CD4-positive, alpha-beta T cell treated with Interleukin-12 subunit alpha and Interleukin-12 subunit beta, for 1 hour (primary cell): ENCODE measurements at places on chromosomes 2 and 18.

DNA sequence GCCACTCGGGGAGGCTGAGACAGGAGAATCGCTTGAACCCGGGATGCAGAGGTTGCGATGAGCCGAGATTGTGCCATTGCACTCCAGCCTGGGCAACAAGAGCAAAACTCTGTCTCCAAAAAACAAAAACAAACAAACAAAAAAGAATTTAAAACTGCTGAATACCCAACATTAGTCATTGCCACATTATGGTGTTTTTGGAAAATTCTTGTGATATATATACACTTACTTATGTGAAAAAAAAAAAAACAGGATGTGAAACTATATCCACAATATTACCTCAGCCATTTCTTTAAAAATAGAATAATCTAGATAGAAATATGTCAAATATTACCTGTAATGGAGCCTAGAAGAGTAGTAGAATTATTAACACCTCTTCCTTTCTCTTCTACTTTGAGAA lies 288.3 kb upstream of the FN1 start:
- DNase-seq = no peak

- no peak for DNase-seq
Measured at GRCh38 chr2:45184606-45185005, 175.4 kb upstream of the SIX2 start.

- no peak for DNase-seq
Measured at GRCh38 chr2:23649303-23649702, 264.3 kb downstream of the KLHL29 start.

DNA sequence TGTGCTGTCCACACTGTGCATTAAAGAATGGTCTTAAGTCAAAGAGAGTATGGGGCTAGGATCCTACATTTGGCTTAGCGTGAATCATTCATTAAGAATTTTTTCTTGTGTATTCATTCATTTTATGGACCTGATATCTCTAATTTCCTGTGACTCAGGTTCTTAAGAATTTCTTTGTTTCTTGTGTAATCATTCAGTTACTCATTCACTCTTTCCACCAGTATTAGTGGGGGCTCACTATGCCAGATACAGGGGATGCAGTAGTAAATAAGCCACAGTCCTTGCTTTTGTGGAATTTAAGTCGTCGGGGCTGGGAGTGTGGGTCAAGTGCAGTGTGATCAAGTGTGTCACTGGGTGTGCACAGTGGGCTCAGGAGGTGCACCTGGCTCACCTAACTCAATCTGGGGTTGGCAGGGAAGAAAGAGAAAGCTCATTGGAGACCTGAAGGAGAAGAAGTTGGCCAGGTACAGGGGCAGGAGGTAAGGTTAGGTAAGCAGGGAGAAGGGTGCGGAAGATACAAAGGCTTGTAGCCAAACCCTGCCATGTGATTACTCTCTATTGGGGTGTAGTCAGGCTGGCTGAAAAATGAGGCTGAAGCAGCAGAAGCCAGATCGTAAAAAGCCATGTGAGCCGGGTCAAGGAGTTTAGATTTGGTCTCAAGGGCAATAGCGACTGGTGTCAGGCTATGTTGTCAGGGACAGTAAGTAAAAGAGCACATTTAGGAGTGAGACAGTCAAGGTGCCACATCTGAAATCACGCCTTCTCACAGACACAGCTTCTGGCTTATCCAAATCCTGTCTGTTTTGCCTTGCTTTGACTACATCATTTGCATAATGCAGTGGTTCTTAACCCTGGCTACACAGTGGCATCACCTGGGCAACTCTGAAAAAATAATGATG lies 67.2 kb downstream of the KCTD1 start:
- no peak for DNase-seq

GRCh38 chr18:47893047-47893446 lies 37.4 kb downstream of the SMAD2 start:
- DNase-seq = no peak

DNA sequence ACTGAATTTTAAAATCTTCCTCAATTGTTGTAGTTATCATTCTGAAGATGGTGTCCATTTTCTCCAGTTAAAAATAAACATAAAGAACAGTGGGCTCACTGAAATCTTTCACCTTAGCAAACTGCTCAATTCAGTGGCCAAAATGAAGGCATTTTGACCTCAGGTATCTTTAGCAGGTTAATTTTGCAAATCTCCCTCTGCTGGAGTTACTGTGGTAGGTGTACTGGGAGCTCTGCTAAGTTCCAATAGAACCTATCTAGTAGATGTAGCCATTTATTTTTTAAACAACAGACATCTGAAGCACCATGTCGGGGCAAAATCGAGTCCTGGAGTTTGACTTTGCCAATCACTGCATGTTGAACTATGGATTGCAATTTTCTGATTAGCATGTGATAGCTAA lies 177.1 kb downstream of the IRS1 start:
- no peak for DNase-seq

- no peak for DNase-seq
Measured at GRCh38 chr2:149184991-149185390, 145.4 kb upstream of the LYPD6 start.

DNA sequence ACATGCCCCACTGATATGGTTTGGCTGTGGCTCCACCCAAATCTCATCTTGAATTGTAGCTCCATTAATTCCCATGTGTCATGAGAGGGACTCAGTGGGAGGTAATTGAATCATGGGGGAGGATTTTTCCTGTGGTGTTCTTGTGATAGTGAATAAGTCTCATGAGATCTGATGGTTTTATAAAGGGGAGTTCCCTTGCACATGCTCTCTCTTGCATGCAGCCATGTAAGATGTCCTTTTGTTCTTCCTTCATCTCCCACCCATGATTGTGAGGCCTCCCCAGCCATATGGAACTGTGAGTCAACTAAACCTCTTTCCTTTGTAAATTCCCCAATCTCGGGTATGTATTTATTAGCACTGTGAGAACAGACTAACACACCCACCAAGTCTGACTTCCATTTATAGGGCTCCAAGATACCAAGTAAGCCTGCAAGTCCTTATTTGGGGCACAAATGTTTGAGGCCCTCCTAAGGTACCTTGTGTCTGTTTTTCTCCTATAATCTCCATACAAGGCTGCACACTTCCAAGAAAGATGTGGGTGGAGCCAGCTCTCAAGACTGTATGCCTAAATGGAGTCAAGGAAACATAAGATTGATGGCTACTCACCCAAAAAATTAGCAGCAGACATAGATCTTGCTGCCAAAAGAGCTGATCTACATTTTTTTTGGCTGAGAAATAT lies 364.7 kb downstream of the TXNL1 start:
- DNase-seq = no peak

DNA sequence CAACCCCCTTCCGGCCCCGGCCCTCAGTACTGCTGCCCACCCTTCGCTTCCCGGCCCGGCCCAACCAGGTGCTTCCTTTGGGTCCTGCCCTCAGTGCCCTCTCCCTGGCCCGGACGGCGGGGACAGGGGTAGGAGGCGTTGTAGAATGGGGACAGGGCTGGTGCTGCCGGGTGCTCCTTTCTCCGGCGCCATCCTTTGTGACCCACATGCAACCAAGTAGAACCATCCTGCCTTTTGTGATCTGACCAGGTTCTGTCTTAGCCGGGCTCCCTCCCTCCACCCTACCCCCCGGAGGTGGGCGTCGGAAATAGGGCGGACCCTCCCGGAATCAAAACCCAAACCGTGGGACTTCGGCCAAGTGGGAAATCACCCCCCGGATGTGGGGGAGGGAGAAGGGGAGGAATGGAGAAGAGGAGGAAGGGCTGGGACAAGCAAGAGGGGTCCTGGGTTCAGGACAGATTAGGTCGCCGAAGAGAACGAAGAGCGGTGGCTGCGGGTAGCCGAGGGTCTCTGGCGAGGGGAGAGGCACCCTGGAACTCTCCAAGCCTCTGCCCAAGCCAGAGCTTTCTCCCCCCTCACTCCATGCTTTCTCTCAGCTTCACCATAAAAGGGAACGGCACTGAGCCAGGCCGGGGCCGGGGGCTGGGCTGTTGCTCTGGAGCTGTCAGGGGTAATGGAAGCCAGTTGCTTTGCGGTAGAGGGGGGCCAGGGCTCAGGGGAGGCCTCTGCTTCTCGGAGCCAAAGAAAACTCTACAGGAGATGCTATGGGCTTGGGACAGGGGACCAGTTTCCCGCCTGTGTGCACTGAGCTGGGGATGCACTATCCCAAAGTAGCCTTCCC lies 756 bp upstream of the OST4 start:
- DNase-seq = peak; percentile 35

- DNase-seq = no peak
Measured at GRCh38 chr18:62950246-62950645, 234.9 kb downstream of the PHLPP1 start.

DNA sequence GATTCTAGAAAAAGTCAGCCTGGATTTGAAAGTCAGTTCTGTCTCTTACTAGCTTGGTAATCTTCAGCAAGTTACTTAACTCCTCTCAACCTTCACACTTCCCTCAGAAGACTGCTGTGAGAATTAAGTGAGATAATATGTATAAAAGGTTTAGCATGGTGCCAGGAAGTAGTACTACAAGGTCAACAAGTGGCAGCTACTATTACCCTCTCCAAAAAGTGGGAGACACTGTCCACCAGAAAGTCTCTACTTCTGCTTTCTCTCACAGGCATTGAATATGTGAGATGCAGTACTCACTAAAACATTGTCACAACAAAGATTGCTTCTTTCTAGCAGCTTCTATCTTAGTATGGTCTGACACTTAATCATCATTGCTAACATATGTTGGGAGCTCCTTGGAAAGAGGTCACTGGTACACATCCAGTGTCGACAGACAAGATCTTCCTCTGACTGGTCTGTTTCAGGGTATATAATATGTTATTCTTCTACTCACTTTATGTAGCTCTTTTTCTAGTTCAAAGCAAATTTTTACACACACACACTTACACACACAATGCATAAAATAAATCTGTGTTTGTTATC lies 47.9 kb downstream of the DOCK10 start:
- DNase-seq = no peak

GRCh38 chr18:23456835-23457234 lies 3.7 kb downstream of the RIOK3 start:
- no peak for DNase-seq

- DNase-seq = no peak
Measured at GRCh38 chr18:60024345-60024744, 124.5 kb downstream of the PMAIP1 start.

DNA sequence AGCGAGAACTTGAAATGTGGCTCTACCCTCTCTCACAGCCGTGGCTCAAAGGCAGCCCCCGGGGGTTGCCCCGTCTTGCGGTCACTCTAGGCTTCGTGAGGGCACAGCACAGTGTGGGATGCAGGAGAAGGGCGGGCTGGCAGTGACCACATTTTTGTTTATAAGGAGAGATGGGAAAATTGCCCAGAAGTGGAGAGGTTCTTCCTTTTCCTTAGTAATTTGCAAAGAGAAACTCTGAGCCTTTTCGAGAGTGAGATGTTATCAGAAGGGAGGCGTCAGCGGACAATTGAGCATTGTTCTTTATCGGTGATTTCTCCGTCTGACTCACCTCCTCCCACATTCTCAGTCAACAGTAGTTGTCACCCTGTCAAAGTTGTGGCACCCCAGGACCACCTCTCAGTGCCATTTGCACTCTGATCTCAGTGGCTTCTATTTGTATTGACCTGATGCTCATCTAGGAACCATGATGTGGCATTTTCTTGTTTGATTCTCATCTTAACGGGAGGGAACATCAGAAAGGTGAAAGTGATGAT lies 89.6 kb downstream of the ACAA2 start:
- no peak for DNase-seq

DNA sequence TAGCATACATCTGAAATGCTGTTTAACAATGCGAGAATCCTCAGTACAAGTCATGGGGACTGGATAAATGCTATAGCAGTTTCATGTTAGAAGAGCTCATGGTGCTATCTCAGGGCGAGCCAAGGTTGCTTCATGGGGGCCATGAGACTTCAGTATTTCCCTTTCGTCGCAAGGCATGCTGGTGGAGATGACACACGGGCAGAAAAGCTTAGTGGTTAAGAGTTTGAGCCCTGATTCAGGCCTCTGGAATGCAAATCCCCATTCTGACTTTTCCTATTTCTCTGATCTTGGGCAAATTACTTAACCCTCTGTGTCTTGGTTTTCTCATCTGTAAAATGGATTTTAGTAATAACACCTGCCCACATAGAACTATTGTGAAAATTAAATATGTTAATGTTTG lies 57.4 kb upstream of the EPHA4 start:
- DNase-seq = no peak

DNA sequence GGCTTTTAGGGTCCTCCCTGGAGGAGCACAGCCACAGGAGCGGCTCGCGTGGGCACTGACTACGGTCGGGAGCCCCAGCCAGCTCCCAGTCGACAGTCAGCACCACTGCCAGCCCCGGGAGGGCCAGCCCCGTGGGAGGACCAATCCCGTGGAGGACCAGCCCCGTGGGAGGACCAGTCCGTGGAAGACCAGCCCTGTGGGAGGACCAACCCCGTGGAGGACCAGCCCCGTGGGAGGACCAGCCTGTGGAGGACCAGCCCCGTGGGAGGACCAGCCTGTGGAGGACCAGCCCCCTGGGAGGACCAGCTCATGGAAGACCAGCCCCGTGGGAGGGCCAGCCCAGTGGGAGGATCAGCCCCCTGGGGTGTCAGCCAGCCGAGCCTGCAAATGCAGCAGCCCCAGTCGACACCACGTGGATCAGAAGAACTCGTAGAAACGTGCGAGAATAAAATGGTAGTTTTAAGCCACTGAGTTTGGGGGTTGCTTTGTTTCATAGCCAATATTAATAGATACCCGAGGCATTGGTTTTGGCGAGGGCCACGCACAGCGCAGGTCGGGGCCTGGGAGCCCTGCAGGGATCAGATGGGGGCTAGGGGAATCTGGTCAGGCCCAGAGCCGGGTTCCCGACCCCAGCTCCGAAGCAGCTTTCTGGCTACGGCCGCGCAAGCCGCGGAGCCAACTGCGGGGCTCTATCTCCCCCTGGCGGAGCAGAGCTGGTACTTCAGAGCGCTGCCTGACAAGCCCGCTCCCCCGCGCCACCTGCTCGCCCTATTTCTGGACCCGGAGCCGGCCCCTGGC lies 73.0 kb downstream of the TEX51 start:
- peak; percentile 65 for DNase-seq

- DNase-seq = no peak
Measured at GRCh38 chr2:216216951-216217903, 108.1 kb downstream of the XRCC5 start.

DNA sequence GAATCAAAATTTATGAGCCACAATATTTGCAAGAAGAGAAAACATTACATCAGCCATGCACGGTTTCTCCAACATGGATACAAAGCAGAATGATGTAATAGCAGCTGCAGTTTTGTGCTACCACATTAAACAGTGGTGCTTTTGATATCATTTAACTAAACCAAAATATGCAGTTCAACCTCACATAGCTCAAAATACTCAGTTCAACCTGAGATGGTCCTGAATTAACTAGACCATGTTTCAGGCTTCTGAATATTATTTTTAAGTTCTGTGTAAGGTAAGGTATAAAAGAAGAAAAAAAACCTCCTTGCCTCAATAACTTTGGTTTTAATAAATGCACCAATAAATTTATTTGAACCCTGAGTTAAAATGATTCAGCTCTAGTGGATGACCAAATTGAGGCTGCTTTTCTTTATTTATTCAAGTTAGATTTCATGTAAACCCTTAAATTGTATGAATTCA lies 18.8 kb upstream of the TSPYL6 start:
- DNase-seq = no peak

DNA sequence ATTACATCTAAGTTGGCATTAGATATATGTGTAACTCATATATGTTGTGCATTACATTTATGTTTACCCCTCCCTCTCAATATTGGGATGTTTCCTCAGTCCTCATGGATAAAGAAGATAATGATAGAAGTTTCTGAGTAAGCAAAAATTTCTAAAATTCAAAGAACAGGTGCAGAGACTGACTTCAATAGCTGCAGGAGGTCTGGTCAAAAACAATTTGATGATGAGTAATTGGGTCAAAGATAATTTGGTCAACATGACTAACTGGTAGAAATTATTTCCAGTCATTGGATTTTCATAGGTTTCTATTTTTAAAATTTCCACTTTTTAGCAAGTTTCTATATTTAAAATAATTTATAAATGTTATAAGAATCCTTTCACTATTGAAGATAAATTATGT lies 1130.9 kb upstream of the SLC39A10 start:
- no peak for DNase-seq
